ENCODE measurements at places on chromosomes 16 and 17.

DNA sequence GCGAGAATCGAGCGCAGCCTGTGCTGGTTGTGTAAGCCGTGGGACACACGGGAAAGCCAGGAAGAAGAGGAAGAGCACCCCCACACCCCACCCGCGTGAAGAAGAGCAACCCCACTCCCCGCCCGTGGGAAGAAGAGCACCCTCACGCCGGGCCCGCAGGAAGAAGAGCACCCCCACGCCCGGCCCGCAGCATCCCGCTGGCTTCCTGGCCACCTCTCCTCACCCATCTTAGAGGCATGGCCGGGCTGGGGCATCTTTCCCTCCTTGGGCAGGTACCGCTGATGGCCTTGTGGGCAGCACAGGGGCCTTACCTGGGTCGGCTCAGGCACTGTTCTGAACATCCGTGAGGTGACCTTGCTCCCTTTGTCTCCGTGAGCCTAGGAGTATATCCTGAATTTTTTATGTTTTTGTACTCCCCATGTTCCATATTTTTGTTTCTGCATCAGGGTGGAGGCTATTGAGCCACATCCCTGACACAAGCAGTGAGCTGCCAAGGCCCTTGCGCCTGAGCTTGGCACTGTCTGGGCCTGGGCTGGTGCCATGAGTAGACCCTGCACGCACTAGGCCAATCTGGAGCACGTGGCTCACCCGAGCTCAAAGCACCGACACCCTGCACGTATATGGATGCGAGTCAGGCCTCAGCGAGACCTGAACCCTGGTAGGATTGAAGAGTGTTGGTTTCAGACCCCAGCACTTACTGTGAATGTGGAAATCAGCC is 71.4 kb upstream of the KCTD5 start:
- no peak for DNase-seq

DNA sequence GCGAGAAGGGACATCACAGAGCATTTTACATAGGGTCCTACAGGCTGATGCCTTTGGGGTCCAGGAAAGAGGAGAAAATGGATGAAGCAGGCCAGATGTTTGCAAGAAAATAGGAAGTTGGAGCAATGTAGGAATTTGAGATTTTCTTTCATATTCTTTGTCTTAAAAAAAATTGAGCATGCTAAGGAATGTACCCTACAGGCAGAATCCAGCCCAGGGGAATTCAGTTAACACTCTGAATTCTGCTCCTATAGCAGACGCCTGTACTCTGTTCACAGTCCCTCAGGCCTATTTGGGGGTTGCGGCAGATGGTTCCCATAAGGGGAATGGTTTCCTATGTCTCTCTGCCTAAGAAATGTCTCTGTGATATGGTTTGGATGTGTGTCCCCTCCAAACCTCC is 393.7 kb upstream of the C16orf82 start:
- no peak for DNase-seq

GRCh38 chr17:30952638-30953393 is 18.0 kb upstream of the RNF135 start:
- no peak for DNase-seq

GRCh38 chr16:14186007-14186794 is 115.1 kb downstream of the MRTFB start:
- peak; percentile 36 for DNase-seq

GRCh38 chr16:30644334-30644830 is 6.4 kb upstream of the PRR14 start:
- no peak for DNase-seq

DNA sequence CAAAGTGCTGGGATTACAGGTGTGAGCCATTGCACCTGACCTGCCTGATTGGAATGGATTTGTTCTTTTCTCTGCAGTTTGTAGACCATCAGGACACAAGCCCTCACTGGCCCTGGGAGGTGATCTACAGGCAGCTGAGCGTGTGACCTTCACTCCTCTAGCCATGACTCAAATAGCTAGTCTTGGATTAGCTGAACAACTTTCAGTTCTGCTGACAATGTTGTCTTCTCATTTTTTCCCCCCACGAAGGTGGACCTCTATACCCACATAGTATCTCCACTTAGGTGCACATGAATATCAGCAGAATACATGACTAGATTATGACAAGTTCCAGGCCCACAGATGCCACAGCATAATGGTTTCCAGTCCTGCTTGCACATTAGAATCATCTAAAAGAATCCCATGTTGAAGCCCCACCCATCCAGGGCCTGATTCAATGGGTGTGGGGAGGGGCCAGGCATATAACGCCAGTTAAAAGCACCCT is 36.8 kb downstream of the HS3ST3B1 start:
- no peak for DNase-seq

GRCh38 chr16:9302072-9302471 is 210.6 kb downstream of the HAPSTR1 start:
- no peak for DNase-seq

GRCh38 chr17:4583782-4584100 is 588 bp upstream of the SMTNL2 start:
- DNase-seq: no peak

- peak; percentile 45 for DNase-seq
These were observed 40.1 kb downstream of the HIC1 start for GRCh38 chr17:2094891-2095535.

GRCh38 chr16:50002190-50002589 is 22.8 kb upstream of the CNEP1R1 start:
- no peak for DNase-seq

GRCh38 chr16:77913738-77914253 is 108.6 kb upstream of the CLEC3A start:
- DNase-seq: peak; percentile 9

DNA sequence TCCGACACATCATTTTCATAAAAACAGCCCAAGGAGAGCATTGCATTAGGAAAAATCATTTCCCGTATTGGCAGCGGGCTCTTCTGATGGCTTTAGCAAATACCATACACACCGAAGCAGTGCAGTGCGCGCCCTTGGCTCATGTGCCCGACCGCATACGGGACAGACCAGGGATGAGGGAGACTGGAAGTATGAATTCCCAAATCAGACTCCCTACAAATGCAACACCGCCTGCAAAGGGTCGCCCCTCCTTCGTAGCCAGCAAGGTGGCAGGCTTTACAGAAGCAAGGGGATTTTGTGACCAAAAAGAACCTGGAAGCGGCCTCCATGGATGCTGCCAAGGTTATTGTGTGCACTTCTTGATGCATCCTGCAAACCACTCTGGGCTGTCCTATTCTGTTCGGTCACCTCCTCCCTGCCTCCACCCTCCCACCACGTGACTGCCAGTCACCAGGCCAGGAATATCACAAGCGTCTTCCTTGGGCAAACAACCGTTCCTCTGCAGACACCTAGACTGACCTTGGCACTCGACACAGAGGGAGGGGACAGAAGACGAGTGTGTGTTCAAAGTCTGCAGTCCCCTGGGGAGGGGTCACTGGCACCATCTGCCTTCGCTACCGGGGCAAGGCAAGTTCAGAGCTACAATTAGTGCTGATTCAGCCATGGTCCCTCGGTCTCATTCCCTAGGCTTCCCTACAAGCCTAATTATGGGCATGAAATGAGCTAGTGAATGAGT is 460.4 kb downstream of the SLC39A11 start:
- DNase-seq: no peak

DNA sequence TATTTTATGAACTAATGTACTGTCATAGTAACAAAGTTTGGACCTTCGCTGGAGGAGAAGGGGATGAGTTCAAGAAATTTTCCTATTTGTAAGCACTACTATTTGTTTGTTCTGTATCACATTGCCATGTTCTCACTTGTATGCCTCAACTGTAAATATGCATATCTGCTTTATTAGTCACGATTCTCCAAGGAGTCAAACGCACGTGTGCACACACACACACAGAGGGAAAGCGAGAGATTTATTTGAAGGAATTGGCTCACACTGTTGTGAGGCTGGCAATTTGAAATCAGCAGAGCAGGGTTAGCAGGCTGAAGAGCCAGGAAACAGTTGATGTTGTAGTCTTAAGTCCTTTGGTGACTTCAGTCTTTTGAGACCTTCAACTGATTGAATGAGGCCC is 24.9 kb upstream of the MYH2 start:
- DNase-seq: no peak

DNA sequence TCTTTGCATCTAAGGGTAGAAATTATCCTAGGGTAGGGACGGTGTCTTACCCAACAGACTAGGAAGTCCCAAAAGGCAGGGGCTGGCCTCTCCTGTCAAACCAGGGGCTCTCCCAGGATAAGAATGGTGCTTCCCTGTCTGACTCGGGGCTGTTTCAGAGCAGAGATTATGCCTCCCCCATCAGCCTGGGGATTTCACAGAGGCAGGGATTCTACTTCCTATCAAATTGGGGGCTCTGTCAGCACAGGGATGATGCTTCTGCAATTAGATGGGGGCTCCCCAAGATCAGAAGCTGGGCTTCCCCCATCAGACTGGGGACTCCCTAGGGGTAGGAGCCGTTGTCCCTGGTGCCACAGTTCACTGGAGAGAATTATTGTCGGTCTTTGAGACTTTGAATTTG is 2.3 kb downstream of the NXPH3 start:
- DNase-seq: no peak

GRCh38 chr17:72618001-72618509 is 474.4 kb downstream of the SLC39A11 start:
- DNase-seq: no peak

DNA sequence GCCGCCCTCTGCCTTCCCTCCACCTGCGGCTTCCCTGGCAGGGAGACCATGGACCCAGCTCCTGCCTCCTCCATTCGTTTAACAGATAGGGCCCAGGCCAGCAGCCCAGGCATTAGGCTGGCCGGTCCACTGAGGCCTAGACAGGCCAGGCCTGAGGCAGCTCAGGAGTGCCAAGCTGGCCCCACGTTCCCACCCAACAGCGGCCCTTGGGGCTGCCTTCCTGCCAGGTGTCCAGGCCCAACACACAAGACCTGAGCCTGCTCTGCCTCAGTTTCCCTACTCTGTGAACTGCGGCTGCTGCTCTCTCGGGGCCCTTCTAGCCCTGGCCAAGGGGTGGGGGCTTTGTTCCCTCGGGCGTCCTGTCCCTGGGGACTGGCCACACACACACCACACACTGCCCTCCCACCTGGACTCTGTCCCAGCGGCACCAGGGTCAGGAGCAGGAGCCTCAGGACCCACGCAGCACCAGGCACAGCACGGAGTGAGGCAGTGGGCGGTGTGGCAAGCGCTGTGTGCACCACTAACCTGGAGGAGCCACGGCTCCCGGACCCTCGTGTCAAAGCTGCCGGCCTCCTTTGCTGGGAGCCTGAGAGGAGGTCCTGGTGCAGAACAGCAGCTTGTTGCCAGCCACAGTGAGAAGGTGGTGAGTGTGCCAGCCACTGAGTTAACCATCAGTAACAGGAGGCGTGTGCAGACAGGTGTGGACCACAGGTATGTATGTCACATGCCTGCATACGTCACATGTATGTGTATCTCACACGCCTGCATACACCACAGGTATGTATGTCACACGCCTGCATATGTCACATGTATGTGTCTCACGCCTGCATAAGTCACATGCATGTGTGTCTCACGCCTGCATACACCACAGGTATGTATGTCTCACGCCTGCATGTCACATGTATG is 14.6 kb upstream of the CDH15 start:
- DNase-seq: no peak

- DNase-seq: peak; percentile 40
These were observed 29.8 kb upstream of the SPPL2C start for GRCh38 chr17:45814622-45815606.

DNA sequence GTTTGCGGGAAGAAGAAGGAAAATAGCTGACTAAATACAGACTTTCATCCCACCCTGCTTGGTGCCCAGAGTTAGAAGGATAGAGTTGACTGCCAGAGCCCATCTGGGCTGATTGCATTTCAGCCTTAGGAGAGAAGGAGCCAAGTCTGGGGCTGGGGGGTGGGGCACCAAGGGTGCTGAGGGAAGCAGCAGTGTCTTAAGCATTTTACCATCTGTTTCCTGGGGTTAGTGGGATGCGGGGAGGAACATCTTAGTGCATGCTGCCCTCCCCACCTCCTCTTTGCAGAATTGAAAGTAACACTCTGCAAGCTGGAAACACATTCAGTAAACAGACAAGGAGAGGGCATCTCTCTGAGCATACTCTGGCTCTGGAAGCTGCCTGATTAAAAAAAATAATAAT is 1.5 kb upstream of the ARL5C start:
- DNase-seq: peak; percentile 41

DNA sequence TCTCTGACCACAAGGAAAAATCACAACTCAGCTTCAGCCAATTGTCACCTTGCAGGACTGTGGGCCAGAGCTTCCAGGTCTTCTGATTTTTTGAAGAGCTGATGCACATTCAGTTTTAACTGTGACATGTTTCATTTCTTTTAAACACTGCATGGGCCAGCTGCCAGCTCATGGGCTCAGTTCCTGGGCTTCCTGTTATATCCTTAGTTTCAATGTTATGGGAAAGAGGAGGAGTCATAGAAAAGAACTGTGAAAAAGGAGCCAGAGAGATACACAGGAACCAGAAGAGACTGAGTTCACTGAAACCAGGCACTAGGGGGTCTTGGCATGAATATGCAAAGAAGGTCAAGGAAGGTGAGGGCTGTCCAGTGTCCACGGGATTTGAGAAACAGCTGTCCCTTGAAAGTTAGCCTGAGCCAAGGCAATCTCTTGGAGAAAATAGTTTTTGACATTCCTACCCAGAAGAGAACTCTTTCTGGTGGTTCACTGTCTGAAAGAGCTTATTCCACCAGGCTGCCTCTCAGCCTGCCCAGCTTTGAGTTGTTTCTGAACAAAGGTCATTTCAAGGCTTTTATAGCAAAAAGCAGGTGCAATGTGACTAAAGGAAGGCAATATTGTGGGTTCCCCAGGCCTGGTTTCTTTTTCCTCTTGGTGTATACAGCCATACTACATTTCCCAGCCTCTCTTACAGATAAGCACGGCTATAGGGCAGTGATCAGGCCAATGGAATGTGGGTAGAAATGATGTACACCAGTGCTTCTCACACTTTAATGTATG is 10.5 kb downstream of the PDILT start:
- no peak for DNase-seq

GRCh38 chr17:76304226-76305134 is 3.6 kb downstream of the QRICH2 start:
- no peak for DNase-seq

DNA sequence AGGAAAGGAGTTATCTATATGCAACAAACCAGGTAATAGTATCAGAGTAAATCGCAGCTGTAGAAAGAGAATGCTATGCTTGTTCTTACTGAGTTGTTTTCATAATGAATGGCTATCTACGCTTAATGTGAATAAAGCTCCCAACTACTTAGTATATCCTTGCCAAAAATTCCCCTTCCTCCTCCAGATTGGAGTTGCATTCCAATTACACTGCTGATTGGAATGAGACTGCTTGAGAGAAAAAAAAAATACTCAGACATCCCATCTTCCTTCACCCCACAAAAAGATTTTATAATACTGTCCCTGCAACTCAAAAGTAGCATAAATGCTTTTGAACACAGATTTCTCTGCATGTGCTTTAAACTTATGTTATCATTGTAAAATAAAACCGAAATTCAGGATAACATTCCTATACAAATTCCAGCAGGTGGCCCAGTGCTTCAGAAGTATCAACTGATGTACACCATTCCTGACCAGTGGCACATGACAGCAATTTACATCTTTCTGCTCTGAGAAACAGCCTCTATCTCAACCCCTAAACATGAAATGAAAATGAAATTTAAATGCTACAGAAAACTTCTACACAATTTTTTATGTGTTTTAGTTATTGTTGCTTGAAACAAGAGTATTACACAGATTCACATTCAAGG is 47.0 kb downstream of the SMURF2 start:
- no peak for DNase-seq

Data from midbrain (tissue), 1 donor.